ENCODE measurements at places on chromosomes 5 and 9.

DNA sequence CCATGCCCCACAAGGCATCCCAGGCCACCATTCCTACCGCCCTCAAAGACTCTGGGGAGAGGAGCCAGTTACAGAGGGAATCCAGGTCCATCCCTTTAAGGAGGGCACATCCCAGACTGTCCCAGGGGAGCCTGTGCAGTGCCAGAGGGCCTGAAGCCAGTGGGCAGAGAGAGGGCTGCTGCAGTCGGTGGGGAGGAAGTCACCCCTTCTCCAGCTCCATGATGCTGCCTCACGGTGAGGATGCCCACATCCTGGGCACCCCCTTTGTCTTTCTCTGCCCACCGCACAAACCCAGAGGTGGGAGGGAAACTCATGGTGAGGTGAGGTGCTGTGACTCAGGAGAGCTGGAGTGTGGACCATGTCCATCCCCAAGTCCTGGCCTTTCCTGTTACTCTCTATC is 26.2 kb upstream of the ANKRD33B start:
- DNase-seq, result no peak
- H3K4me1 ChIP-seq, result peaks cover 9% of the 10 kb centered on the region
- no peak overlapping the region for H3K4me3 ChIP-seq
- peaks cover 42% of the 10 kb centered on the region for H3K27me3 ChIP-seq
- H3K27ac ChIP-seq, result peak overlapping the region; percentile 8

DNA sequence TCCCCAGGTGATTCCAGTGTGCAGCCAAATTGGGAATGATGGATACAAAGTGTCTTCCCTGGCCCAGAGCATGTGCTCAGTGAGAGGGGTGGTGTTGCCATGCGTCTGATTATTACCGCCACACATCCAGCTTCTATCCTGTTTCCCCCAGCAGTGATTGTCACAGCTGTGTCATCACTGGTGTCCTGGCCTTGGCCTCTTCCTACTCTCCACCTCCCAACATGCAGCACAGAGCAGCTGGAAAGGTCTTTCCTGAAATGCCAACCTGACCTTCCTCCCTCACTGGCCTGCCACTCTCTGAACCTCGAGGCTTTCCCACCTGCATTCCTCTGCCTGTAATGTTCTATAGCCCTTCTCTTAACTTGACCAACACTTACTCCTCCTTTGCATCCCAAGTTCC is 60.0 kb downstream of the TMOD1 start:
- no peak for DNase-seq
- peaks cover 27% of the 10 kb centered on the region for H3K27me3 ChIP-seq
- H3K27ac ChIP-seq, result no peak overlapping the region
- peaks cover 5% of the 10 kb centered on the region for H3K4me1 ChIP-seq
- H3K36me3 ChIP-seq, result no peaks in the 10 kb centered on the region
- H3K4me3 ChIP-seq, result no peak overlapping the region

DNA sequence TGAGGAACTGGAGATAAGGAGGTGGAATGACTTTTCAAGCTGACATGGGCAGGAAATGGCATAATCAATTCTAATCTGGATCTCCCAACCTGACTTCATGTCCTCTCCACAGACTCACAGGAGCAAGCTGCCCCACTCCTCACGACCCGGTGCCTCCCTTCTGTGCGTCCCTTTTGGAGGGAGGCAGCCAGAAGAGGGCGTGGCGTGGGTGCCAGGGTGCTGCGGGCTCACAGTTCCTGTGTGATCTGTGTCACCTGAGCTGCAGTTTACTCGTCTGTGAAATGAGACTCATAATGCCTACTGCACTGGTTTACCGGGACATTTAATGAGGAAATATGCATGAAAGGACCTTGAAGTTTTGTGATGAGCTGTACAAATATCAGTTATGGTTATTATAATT is 207.4 kb downstream of the DAB2IP start:
- H3K27me3 ChIP-seq, result no peaks in the 10 kb centered on the region
- no peak overlapping the region for H3K27ac ChIP-seq
- no peaks in the 10 kb centered on the region for H3K4me1 ChIP-seq
- DNase-seq, result no peak
- H3K36me3 ChIP-seq, result no peaks in the 10 kb centered on the region

DNA sequence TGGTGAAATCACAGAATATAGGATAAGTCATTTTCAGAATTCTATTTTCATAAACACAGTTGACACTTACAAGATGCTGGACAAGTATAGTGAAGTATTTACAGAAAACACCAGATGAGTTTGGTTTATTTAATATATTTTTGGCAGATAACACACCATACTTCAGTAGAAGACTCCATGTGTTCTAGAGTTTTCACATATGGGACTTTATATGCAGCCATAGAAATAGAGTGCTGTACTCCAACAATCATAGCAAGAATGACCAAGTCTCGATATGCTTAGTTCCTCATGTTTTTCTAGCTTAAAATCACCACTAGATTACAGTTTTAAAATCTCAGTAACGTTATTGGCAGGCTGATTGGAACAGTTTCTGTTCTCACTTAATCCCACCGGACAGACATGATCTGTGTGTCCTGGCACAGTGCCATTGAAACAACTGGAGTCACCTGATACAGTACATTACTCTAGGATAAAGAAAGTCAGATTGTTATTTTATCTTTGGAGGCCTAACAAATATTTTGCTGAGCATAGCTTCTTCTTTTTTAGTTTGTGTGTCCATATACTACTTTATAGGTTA is 45.8 kb upstream of the ERBIN start:
- no peak overlapping the region for H3K27ac ChIP-seq
- no peak for DNase-seq
- H3K4me1 ChIP-seq, result peaks cover 5% of the 10 kb centered on the region
- H3K4me3 ChIP-seq, result no peak overlapping the region
- no peaks in the 10 kb centered on the region for H3K36me3 ChIP-seq

DNA sequence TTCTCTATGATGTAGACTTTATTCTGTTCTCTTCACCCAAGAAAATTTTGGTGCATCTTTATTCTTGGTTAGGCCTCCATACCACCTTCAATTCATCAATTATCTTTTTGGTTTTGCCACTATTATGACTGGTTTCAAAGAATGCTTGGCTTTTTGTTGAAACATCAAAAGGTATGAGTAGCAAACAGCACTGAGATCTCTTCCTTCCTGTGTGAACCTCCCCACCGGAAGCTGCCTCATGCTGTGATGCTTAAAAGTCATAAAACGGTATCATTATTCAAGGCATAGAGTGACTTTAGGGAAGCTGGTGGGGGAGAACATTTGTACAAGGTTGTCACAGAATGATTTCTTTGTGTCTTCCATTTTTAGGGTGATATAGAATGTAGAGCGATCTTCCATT is 70.6 kb downstream of the IQGAP2 start:
- peak overlapping the region; percentile 61 for H3K4me3 ChIP-seq
- H3K4me1 ChIP-seq, result peaks cover 77% of the 10 kb centered on the region
- peaks cover 15% of the 10 kb centered on the region for H3K36me3 ChIP-seq
- peak overlapping the region; percentile 100 for H3K27ac ChIP-seq

GRCh38 chr5:170109059-170110031 is 3.6 kb downstream of the FOXI1 start:
- no peak overlapping the region for H3K4me3 ChIP-seq
- no peaks in the 10 kb centered on the region for H3K4me1 ChIP-seq
- no peak overlapping the region for H3K27ac ChIP-seq
- H3K36me3 ChIP-seq, result no peaks in the 10 kb centered on the region

DNA sequence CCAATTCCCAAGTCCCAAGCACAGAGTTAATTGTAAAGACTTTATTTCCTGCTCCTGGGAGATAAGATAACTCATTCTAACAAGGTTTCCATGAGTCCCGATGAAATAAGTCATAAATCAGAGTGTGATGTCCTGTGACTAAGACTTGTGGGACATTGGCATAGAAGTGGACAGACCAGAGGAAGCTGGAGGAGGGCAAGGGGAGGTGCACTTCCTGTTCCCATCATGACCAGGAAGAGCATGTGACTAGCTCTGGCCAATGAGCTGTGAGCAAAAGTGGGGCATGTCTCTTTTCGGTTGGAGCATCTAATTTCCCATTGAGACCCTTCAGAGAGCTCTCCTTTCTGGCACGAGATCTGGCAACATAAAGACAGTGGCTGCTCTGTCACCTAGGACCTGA is 100.4 kb downstream of the ZNF354C start:
- no peak overlapping the region for H3K27ac ChIP-seq
- no peak overlapping the region for H3K4me3 ChIP-seq
- H3K4me1 ChIP-seq, result no peaks in the 10 kb centered on the region
- no peak for DNase-seq
- no peaks in the 10 kb centered on the region for H3K36me3 ChIP-seq

GRCh38 chr5:108760512-108760911 is 12.8 kb downstream of the FER start:
- H3K27me3 ChIP-seq, result no peaks in the 10 kb centered on the region
- H3K27ac ChIP-seq, result no peak overlapping the region
- no peak overlapping the region for H3K4me3 ChIP-seq
- no peak for DNase-seq
- H3K4me1 ChIP-seq, result no peaks in the 10 kb centered on the region
- H3K36me3 ChIP-seq, result no peaks in the 10 kb centered on the region

DNA sequence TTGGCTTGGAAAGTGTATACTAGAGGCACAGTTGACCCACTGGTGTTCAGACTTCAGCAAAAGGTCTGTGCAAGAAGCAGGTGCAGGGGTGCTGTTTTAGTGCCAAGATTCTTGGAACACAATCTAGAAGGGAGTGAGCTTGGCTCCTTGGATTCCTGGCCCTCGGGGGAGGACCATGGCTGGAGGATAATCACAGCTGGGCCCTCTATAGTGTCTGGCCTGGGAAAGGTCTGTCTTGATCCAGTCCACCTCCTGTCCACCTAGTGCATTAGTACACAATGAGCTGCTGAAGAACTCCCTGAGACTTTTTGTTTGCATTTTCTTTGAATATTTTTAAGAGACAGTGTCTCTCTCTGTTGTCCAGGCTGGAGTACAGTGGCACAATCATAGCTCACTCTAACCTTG is 50.4 kb upstream of the PLPP1 start:
- DNase-seq, result no peak
- no peak overlapping the region for H3K27ac ChIP-seq
- no peaks in the 10 kb centered on the region for H3K4me1 ChIP-seq
- no peak overlapping the region for H3K4me3 ChIP-seq
- peaks cover 4% of the 10 kb centered on the region for H3K27me3 ChIP-seq

DNA sequence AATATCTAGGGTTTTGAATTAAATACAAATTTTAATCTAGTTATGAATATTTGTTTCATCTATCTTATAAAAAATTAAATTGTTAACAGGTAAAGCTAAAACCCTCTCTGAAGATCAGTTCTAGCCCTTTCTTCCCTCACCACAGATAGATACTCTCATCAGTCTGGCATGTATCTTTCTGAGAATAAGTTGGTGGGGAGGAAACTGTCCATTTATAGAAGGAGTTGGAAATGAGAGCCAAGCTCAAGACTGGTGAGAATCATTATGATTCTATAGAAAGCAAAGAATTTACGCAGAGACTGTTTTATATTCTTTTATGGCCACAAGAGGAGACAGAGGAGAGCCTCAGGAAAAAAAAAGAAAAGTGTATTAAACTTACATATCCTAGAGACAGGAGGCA is 59.0 kb downstream of the STARD4 start:
- H3K4me3 ChIP-seq, result no peak overlapping the region
- peak overlapping the region; percentile 30 for H3K27ac ChIP-seq
- no peak for DNase-seq
- peaks cover 5% of the 10 kb centered on the region for H3K4me1 ChIP-seq
- H3K36me3 ChIP-seq, result peaks cover 23% of the 10 kb centered on the region

GRCh38 chr9:33130961-33131789 is 36.0 kb downstream of the B4GALT1 start:
- H3K27ac ChIP-seq, result peak overlapping the region; percentile 100
- H3K27me3 ChIP-seq, result no peaks in the 10 kb centered on the region
- H3K36me3 ChIP-seq, result peaks cover 66% of the 10 kb centered on the region
- no peak for DNase-seq
- peaks cover 72% of the 10 kb centered on the region for H3K4me1 ChIP-seq

- no peak for DNase-seq
- no peaks in the 10 kb centered on the region for H3K4me1 ChIP-seq
- H3K4me3 ChIP-seq, result no peak overlapping the region
- H3K36me3 ChIP-seq, result peaks cover 64% of the 10 kb centered on the region
- no peaks in the 10 kb centered on the region for H3K27me3 ChIP-seq
Measured at GRCh38 chr9:2116073-2116472, 100.9 kb downstream of the SMARCA2 start.

Data from central memory CD8-positive, alpha-beta T cell (primary cell).